ENCODE measurements at places on chromosomes 12 and 14.

GRCh38 chr12:51549637-51550036, 41.4 kb upstream of the SCN8A start:
- DNase-seq = no peak

DNA sequence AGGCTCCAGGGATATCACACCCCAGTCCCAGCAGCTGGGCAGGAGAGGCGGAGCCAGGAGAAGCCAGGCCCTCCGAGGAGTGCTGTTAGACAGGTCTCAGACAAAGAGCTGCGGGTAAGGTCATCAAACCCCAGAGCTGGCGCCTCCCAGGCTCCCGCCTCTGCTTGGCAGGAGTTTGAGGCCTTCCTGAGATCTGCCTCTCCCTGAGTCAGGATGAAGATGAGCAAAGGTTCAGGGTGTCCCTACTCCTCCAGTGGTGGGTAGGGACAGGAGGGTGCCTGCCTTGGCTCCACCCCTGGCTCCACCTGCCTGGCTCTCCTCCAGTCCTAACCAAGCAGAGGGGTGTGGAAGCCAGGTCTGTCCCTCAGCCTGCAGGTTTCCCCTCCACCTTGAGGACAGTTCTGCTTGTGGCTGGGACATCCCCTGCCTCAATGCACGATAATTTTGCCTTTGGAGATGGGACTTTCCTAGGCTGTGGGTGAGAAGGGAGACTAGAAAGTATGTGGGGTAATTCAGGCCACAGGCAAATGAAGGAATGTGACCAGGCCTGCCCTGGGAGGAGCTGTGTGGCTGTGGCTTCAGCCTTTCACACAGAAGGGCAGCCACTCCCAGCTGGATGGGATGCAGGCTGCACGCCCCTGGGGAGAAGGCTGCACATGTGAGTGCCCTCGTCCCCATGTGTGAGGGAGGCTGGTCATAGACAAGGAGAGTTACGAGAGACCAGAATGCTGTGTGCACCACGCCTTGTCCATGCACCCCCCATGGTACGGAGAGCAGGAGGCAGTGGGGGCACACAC, 2.2 kb downstream of the PLEKHG6 start:
- DNase-seq = no peak

GRCh38 chr14:84080944-84081343, 1449.0 kb upstream of the FLRT2 start:
- no peak for DNase-seq

GRCh38 chr12:112750971-112751370, 40.6 kb upstream of the RPH3A start:
- DNase-seq = no peak

- DNase-seq = no peak
These were observed 28.7 kb upstream of the CD9 start for GRCh38 chr12:6171409-6172015.

GRCh38 chr14:61188978-61189808, 91.9 kb downstream of the TMEM30B start:
- no peak for DNase-seq

- DNase-seq = no peak
These were observed 381.5 kb upstream of the STXBP6 start for GRCh38 chr14:25431211-25432076.

DNA sequence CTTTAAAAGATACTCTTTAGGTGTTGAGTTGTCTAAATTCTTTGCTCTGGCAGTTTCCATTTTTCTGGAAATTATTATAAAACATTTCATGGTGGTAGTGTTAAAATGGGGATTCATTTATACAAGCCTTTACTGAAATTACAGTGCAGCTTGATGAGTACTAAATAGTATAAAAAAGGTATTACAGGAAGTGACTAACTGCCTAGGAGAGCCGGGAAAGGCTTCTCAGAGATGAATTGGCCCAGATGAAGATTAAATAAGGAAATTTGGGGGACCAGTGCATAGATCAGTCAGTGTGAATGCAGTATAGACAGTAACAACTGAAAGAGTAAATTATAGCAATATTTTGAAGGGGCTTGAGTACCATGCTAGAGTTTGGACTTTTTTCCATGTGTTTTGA, 7.5 kb downstream of the PSMA6 start:
- no peak for DNase-seq

DNA sequence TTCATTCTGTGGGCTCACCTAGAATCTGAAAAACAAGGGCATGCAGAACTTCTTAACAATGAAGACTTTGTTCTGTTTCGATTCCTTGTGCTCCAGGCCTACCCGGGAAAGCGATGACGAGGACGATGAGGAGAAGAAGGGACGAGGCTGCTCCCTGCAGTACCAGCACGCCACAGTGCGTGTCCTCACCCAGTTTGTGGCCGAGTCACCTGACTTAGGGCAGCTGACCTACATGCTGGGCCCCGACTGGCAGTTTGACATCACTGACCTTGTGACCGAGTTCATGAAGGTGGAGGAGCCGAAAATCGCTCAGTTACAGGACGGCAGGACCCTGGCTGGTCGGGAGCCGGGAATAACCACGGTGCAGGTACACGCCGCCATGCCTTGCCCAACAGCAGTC, 585.4 kb downstream of the AACS start:
- DNase-seq = no peak

GRCh38 chr12:30877105-30877875, 49.3 kb upstream of the TSPAN11 start:
- no peak for DNase-seq

DNA sequence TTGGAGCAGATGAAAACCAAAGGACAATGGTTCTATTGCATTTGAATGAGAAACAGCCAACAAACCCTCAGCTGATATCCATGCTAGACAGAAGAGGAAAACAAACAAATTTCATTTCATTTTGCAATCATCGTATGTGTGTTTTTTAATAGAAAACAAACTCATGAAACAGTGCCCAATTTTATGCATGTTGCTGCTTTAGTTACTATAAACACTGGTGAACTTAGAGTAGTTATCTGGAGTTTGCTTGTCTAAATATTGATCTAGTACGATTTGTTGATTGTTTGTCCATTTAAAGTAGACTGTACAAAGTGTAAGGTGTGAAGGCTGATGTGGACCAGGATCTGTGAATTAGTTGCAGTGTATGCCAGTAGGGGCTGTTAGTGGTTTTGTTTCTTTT, 166.6 kb downstream of the KITLG start:
- DNase-seq = no peak

DNA sequence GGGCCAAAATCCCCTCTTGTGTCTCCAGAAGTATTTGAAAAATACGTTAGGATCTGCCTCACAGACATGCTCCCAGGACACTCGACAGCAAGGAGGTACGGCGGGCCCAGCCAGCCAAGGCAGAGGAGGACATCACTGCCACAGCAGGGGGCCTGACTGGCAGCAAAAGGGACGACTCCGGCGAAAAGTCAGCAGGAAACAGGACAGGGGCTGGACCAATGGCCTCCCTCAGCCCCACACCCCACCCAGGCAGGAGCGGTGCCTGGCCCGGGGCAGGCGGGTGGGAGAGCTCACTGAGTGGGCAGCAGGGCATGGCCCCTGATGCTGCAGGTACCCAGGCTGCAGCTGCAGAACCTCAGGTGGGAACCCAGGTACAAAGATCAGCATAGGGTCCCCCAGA, 17.8 kb downstream of the BRF1 start:
- DNase-seq = no peak

- DNase-seq = no peak
These were observed 64.6 kb downstream of the EP400 start for GRCh38 chr12:132014092-132014914.

GRCh38 chr12:85821206-85821605, 15.0 kb downstream of the RASSF9 start:
- DNase-seq = no peak

DNA sequence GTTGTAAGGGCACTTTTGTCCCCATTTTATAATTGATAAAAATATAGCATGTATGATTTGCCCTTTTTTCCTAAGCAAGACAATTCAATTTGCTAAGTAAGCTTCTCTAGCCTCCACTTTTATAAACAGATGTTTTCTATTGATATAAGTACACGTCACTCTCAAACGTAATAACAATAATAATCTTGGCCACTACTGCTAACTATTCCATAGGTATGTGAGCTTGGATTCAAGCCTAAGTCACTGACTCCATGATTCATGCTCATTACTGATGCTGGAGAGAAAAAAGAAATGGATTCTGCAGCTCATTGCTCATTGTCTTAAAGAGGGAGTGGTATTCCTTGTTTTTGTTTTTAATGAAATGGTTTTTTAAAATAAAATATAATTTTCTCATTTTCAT, 661.0 kb downstream of the GALC start:
- no peak for DNase-seq

DNA sequence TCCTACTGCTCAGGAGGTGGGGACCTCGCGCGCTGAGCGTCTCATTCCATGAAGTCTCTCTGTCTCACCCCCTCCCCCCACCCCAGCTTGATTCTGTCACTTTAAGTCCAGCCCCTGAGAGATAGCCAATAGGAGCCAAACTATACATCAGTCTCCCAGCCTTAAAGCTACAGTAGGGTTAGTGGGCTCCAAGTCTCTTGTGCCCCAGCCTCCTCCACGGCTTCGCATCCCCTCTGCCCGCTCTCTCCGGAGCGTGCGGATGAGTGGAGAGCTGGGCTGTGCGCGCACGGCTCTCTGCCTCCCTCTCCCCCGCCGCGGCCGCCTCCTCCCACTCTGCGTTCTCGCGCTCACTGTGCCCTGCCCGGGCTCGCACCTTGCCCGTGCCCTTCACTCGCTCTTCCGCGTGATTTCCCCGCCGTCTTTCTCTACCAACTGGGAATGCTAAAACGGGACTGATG, at the start of gene ESRRB:
TSS of gene ESRRB (plus strand) at position 191 of the 458 bp plus-strand sequence. CDS start at position 456, 265 bp downstream.
- no peak for DNase-seq

DNA sequence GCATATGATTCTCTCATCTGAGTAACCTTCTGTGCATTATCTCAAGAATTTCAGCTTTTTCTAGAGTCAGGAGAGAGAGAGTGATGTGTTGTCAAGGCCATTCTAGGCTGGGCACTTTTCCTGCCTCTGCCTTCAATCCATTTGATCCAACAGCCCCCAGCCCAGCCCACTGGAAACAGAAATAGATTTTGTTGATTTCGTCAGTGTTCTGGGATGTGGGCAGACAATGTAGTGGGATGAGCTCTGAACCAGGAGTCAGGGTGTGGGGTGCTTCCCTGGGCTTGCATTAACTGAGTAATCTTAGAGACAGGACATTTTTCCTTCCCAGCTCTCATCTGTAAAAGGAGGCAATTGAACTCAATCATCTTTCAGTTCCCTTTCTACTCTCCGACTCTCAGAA, 42.5 kb upstream of the RPH3A start:
- DNase-seq = no peak

- DNase-seq = no peak
These were observed 2.9 kb downstream of the NEK9 start for GRCh38 chr14:75123991-75124390.

DNA sequence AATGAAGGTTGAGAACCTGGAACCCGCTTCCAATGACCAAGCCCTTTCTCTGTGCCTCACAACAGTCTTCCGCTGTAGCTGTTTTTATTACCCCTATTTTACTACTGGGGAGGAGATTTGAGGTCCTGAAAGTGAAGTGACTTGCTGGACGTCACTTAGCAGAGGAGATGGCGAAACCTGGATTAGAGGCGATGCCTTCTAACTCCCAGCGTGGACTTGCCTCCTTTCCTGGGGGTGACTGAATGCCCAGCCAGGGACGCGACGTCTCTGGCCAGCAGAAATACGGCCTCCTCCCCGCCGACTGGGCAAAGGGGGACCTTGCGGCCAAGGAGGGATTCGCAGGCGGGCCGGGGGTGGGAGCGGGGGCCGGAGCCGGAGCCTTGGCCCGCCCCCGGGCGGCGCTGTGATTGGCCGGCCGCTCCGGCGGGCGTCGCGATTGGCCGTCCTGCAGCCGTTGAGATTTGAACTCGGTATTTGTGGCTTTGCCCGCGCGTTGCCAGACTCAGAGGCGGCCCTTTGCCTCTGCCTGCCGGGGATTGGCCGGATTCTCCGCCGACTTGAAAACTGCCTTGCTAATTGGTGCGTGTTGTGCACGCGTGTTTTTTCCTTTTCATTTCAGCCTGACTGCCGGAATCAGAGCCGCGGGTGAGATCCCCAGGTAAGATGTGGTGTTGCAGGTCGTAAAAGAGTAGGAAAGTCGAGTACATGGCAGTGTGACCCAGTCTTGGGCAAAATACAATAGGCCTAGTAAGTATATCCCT, at the start of gene NCAPD2:
TSS of gene NCAPD2 (plus strand) at position 606 of the 761 bp plus-strand sequence. CDS start 997 bp downstream, outside the sequence.
- peak; percentile 90 for DNase-seq

- peak; percentile 71 for DNase-seq
These were observed 57.3 kb downstream of the DAD1 start for GRCh38 chr14:22531451-22532344.

- no peak for DNase-seq
These were observed 19.2 kb downstream of the PELI2 start for GRCh38 chr14:56137453-56137807.

GRCh38 chr12:105562199-105562971, 231.9 kb downstream of the C12orf75 start:
- DNase-seq = no peak

DNA sequence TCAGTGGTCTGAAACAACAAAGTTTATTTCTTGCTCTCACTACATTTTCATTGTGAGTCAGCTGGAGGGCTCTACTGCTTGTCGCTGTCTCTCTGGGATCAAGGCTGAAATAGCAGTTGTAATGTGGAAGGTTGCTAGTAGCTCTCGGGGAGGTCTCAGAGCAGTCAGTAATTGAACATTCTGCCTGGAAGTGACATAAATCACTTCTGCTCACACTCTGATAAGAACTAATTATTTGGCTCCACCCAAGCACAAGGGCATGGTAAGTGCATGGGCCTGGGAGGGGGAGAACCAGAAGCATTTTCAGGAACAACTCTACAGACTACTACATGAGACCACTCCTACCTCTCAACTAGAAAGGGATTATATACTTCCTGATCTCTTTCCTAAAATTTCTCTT, 128.2 kb downstream of the TMEM117 start:
- no peak for DNase-seq

GRCh38 chr12:98741196-98741555, 96.1 kb downstream of the APAF1 start:
- no peak for DNase-seq

- DNase-seq = peak; percentile 48
These were observed 32.3 kb downstream of the NINJ2 start for GRCh38 chr12:630656-631632.

DNA sequence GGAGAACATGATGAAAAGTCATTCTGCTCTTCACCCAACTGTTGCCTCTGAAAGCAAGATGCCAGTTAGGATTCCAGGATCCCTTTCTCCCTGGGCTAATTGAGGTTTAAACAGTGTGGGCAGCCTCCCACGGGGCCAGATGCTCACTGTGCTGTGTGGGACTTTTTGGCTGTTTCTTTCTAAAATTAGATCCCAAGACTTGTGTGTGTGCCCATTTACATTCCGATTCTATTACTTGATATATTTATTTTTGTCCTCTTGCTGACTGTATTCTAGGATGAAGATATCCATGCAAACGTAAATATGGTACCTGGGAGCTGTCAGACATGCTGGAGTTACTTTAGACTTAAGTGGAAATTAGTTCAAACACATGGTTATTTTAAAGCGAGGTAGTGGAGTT, 6.2 kb downstream of the IFT43 start:
- DNase-seq = no peak

DNA sequence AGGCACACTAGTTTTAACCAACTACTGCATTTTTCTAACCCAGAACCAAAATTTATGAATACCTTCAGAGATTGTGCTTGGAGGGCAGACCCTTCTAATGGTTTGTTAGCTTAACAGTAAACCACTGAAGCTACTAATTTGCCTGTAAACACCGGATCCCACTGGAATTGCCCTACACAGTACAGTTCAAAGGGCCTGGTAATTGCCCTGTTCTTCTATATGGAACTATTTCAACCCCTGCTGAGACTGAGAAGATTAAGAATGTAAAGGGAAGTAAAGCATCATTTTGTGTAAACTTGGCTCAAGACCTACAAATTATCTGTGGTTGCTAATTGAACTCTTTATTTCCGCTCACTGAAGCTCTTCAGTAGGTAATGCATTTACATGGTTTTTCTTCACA, 468.1 kb downstream of the NPAS3 start:
- no peak for DNase-seq
